Cardiac septum (tissue), 1 donor: ENCODE measurements at places on chromosomes 2 and 18.

GRCh38 chr2:226932443-226932842 lies 96.6 kb downstream of the RHBDD1 start:
- DNase-seq, result no peak

DNA sequence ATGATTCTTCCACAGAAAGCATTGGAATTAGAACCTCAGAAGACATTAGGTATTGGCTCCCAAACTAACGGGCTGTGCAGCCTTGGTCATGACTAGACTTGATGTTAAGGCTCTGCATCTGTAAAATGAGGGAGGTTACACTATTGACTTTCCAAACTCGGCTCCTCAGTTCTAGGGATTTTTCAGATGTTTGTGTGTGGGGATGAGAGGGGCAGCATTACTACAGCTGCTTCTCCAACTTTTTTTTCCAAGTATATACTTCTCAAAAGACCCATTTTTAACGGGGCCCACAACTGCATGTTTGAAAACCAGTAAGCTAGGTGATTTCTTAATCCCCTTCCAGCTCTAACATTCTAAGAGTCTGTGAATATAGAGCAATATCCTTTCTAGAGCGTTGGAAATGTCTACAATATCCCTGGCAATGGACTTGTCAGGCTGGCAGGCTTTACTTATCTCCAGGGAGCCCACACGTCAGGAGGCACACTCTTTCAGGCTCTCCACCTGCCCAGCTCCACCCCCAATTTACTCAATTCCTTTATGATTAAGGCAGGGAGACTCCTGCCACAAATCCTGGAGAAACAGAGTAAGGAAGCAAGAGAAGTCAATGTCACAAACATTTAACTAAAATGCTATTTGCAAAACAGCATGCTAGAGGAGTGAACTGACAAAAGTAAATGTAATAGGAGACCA lies 844 bp upstream of the MPV17 start:
- DNase-seq, result no peak

DNA sequence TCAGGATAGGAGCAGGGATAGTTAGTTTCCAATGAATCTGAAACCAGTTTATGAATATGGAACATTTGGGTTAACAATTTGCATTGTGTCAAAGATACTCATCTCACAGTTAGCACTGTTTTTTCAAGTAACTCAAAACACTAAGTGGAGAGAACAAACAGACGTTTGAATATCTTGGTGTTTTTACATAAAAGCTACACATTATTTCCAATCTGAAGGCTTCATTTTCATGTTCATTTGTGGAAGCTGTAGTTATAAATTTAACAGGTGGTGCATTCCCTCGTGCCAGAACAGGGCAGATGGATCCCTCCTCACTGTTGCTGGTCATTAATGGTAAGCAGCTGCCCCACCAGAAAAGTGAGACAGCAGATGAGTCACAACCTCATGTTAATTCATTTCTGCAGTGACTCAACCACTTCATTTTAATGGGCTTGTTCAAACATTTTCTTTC lies 286.9 kb downstream of the TMX3 start:
- DNase-seq, result no peak

- no peak for DNase-seq
These were observed 70.7 kb downstream of the CCDC93 start for GRCh38 chr2:117943013-117943672.

GRCh38 chr2:24353973-24354372 lies 6.4 kb downstream of the ITSN2 start:
- DNase-seq, result no peak

- no peak for DNase-seq
These were observed 13.7 kb downstream of the RND3 start for GRCh38 chr2:150473767-150474166.

DNA sequence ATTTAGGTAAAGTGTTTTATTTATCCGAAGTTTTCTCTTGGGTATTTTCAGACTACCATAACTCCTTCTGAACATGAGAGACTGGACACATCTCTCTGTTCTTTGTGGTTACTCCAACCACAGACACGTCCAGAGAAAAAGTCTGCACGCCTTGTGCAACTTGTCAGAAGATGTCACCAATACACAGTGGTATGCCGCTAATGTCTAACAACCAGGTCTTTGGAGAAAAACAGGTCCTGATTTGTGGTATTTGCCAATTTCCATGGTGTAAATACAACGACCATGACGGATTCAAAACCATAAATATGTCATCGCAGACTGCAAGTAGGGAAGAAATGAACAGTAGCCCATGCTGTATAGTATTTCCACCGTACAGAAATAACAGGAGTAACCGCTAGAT lies 620.6 kb upstream of the ID2 start:
- no peak for DNase-seq
